ENCODE measurements at places on chromosomes 16 and 17.

DNA sequence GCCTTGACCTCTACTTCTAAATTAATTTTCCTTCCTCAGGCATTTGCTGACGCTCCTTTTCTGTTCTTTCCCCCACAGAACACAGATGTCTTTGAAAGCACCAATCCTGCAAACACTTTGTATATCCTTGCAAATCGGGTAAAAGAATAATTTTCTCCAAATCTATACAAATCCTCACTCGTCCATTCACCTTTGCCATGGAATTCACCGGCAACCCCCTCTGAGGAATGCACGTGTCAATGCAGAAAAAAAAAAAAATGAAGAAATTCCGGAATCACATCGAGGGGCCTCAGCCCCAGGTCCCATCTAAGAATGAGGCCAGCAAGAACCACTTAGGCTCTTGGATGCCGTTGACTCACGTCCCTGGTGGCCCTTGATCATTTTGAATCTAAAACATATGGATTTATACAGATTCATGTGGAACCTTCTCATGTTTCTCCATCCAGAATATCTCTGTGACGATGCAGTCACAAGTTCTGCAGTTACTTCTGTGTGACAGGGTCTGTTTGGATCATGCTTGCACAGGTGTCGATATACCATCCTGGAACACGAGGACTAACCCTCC, 136.9 kb downstream of the RBFOX3 start:
- DNase-seq: no peak

GRCh38 chr16:31678649-31679325, 151.1 kb downstream of the AHSP start:
- DNase-seq: no peak

GRCh38 chr16:50474138-50474537, 74.1 kb upstream of the NKD1 start:
- DNase-seq: no peak

DNA sequence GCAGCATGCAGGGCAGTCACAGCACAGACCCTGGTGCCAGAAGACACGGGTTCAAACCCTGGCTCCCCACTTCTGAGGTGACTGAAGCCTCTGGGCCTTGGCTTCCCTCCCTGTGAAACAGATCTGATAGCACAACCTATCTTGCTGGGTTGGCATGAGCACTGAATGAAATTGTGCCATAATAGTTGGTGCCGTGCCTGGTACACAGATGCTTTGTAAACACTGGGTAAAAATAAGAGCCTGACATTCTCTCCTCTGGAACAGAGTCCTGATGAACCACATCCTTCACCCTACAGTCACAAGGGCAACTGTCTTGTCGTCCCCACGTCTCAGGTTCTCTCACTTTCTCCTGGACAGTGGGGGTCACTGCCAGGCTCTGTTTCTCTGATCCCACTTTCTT, 35.7 kb downstream of the NOS2 start:
- no peak for DNase-seq

DNA sequence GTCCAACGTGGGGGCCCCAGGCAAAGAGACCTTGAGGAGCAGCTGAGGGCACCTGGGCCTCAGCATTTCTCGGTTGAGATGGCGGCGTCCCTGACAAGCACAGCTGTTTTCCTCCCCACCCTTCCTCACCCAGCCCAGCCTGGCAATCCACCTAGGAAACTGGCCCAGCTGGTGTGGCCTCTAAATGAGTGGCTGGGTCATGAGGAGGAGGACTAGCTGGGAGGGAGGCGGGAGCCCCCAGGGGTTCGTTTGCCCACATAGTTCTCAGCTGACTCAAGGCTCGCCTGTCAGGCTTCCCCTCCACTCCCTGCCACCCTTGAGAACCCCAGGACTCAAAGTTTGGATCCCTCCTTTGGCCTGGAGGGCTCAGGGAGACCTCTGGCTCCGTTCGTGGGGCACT, 5.9 kb downstream of the RNF222 start:
- DNase-seq: no peak

DNA sequence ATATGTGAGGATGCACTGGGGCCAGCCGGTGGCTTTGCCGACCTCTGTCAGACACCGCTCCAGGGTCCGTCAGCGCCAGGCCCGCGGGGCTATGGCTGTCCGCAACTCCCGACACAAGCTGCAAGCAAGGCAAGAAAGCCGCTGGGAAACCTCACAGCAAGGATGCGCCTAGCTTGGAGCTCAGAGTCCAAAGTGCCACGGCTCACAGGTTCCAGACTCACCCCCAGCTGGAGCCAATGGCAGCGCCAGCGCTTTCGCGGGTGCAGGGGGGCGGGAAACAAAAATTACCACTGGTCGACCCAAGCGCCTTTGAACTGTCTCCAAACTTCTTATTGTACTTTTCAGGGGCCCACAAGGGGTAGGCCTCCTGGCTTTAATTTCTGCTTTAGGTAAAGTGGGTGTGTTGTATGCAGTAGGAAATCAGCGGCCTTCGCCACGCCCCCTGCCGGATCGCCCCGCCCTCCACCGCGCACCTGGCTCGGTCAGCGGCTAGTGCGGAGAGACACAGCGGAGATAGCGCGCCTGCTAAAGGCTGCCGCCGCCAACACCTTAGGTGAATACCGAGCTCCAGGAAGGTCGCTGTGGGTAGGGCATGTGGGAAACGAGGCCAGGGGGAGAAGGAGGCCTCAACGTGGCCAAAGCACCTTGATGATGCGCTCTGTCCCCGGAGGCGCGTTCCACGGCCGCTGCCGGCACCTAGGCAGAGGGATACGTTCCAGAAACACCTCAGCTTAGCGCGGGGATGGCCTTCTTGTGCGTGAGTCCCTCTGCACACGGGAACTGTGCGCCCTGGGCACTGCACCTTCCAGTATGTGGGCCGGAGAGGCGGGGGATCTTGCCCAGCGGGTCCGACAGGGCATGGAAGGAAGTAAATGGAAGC, 61.0 kb upstream of the RBL2 start:
- peak; percentile 58 for DNase-seq

DNA sequence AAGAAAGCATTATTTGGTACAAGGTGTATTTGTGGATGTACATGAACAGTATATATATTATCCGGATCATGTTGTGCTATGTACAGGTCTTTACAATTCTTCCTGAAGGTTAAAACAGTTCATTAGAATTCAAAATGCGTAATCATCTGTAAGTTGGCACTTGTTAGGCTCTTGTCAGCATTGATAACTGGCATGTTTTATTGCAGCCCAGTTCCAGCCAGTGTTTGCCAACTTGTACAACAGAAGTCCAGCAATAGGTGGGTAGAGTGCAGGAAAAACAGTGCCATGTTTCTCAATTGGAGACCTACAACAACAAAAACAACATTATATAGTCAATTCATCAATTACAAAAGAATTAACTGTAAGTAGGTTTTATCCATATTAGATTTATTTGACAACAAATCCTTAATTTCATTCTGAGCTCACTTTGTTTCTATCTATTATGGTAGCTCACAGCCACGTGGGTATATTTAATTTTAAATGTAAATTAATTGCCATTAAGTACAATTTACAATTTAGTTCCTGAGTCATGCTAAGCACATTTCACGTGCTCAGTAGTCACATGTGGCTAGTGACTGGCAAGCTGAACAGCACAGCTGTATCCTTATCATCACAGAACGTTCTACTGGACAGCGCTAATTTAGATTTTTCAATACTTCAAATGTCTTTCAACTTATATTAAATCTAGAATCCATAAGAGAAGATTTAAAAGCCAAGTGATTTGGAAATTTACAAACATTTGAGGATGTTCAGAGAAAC, 8.6 kb upstream of the ANKFY1 start:
- DNase-seq: no peak

- no peak for DNase-seq
Measured at GRCh38 chr16:49271363-49271762, 10.3 kb downstream of the CBLN1 start.

GRCh38 chr17:48134912-48135480, 27.4 kb downstream of the SNX11 start:
- DNase-seq: no peak

- DNase-seq: no peak
Measured at GRCh38 chr16:13042291-13042685, 140.9 kb downstream of the SHISA9 start.

DNA sequence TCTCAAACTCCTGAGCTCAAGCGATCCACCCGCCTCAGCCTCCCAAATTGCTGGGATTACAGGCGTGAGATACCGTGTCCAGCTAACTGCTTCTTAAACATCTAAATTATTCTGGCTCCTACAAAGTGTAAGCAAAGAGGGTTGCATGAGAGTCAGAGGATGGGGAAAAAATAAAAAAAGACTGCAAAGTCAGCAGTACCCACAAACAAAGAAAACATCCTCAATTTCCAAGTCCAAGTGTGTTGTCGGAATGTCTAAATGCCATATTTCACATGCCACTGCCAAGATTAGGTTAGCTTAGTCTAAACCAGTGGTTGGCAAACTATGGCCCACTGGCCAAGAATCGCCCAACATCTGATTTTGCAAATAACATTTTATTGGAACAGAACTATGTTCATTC, 13.0 kb upstream of the PHLPP2 start:
- DNase-seq: no peak

GRCh38 chr16:20383106-20384029, 21.2 kb downstream of the PDILT start:
- peak; percentile 19 for DNase-seq

DNA sequence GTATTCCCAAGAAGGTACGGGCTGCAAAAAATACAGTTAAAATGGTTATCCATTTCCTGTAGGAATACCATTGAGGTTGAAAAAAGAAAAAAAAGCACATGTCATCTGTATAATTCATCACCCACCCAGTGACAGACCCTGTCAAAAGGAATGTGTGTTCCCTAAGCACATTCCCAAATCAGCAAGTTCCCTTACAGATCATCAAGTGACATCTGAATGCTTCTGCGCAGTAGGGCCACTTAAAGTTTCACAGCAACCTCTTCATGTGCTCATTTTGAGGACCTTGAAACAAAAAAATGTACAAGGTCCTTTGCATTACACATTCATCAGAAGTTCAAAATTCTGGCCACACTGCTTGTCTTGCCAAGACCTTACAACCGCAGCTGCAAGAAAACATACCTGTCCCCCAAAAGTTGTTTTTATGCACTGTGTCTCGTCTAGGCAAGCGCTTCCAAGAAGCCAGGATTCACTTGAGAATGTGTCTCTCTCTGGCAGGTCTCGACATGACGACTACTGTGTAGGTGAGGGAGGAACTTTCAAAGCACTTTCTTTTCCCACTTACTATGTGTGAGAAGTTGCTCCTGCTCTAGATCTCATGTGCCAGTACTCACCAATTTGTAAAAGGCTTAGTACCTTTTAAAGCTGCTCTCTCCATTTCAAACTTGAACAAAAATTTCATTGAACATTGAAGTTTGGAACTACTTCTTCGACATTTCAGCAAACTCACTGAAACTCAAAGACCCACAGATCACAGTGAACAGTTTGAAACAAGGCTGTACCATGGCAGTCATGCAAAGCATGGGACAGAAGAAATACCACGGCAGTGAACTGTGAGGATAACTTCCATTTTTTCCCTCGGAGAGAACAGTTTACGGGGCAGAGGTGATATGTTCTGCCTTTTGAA, 4.3 kb upstream of the POLG2 start:
- DNase-seq: no peak

GRCh38 chr17:51676691-51677487, 416.5 kb downstream of the UTP18 start:
- DNase-seq: no peak

- no peak for DNase-seq
Measured at GRCh38 chr16:23423496-23424049, 29.4 kb downstream of the COG7 start.

- no peak for DNase-seq
Measured at GRCh38 chr17:50042211-50042610, 13.7 kb upstream of the ITGA3 start.

DNA sequence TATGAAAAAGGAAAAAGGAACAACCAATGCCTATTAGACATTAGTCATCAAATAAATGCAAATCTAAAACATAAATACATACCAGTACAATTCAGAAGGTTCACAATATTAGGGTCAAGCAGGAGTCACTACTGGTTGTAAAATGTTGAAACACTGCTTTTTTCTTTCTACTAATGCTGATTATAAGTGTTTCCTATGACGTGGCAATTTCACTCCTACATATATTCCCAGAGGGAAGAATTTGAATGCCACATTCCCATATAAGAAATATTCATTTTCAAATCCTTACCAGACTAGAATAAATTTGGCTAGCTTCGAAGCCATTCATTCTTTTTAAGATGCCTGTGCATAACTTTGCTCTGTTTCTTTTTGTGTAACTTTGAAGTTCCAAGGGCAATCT, 2.6 kb upstream of the KRTAP9-2 start:
- no peak for DNase-seq

DNA sequence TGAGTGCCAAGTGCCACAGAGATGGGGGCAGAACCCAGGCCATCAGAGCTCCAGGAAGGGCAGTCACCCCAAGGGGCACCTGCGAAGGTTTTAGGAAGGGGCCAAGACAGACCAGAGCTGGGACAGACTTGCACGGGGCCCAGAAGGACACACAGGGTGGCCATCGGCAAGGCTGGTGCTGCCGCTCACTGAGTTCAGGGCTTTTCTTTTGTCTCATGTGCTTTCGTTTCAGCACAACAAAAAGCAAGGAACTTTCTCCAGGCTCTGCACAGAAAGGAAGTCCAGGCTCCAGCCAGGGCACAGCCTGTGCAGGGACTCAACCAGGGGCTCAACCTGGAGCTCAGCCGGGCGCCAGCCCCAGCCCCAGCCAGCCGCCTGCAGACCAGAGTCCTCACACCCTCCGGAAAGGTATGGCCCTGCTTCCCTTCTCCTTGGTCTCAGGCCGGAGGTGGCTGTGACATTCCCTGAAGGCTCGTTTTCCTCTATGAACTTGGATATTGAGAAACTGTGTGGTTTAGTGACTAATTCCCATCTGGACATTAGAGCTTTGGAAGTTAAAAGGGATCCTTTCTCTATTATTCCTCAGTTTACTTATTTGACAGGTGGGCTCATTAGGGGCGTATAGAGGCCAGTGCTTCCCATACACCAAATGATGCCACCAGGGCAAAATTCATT, 37.9 kb downstream of the ELAC2 start:
- DNase-seq: no peak

DNA sequence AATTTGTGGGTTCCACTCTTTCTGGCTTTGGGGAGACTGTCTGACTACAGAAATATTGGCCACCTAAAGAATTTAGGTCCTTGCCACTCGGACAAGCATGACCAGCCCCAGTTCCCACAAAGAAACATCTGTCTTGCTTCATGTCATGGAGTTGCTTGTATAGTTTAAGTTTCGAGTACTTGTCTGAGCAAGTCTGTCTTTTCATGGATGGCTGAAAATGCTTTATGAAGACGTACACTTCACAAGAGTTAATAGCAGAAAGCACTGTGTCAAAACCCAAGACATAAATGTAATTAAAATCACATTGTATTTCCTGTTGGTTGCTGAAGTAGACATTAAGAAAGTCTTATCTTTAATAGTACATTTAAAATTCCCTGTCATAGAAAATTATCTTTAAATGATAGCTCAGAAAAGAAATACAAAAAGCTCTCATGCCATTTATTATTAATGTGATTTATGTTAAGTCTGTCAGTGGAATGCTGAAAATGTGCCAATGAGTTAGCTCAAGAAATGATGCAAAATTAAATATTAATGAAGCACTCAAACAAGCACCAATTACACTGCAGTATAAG, 29.8 kb upstream of the XYLT2 start:
- DNase-seq: no peak

Data from effector CD4-positive, alpha-beta T cell (primary cell).